ENCODE measurements at places on chromosomes 12 and 14.

GRCh38 chr14:74018174-74018585 is 908 bp downstream of the ENTPD5 start:
- peak; percentile 63 for DNase-seq

GRCh38 chr14:97106166-97106565 is 309.0 kb downstream of the VRK1 start:
- no peak for DNase-seq

- DNase-seq, result no peak
These were observed 10.9 kb downstream of the GATC start for GRCh38 chr12:120457133-120457532.

DNA sequence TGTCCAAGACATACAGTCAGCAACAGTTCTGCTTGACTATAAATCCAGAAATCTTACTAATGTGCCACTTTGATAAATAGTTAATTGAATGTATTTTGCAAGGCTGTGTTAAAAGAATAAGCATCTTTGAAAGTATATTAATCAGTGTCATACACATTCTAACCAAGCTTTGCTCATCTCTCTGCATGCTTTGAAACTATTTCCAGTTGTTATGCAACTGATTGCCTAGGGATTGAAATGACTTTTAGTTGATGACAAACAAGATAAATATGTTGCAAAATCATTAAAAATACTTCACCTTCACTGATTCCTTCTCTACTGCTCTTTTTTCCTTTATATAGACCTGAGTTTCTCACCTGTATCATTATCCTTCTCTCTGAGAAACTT is 91.3 kb downstream of the AEBP2 start:
- peak; percentile 49 for DNase-seq

GRCh38 chr12:82765971-82766705 is 79.4 kb downstream of the TMTC2 start:
- no peak for DNase-seq

- no peak for DNase-seq
These were observed 23.3 kb upstream of the APPL2 start for GRCh38 chr12:105259226-105259625.

DNA sequence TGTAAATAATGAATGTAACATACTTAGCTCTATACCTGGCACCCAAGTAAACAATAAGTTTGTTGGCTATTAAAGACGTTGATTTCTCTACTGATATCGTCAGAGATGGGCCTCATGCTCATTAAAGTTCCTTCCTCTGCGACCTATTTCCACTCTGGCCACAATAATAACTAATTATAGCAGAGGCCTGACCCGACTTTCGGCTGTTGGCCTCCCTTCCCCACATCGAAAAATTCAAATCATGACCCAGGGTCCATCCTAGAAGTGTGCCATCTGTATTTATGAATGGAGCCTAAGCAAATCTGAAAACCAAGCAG is 321 bp upstream of the USP30 start:
- DNase-seq, result no peak

GRCh38 chr14:104897330-104898194 is 27.1 kb upstream of the PLD4 start:
- no peak for DNase-seq

DNA sequence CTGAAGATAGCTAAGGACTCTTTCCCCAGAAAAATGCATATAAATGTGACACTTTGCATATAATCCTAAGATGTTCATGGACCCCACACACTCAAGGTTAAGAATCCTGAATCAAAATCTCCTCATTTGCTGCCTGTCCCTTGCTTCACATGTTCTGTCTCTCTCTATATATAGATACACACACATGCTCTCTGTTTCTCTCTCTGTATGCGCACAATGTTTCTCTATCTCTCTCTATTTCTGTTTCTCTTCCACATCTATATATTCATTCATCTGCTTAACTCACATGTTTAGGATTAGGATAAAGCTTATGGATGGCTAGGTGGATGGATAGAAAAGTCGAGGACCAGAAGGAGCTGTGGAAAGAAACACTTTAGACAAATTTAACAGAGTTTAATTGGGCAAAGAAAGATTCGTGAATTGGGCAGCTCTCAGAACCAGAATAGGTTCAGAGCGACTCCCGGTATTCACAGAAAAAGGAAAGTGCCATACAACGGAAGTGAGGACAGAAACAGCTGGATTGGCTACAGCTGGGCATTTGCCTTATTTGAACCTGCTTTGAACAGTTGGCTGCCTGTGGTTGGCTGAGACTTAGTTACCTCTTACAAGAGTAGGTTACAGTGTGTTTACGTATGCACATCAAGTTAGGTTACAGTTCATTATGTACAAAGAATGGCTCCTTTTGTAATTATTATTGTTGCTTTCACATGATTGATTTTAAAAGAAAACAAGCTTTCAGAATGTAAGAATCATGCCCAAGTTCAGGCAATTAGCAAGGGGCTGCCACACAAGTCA is 57.6 kb downstream of the EMP1 start:
- no peak for DNase-seq

- DNase-seq, result no peak
These were observed 17.9 kb downstream of the CERS5 start for GRCh38 chr12:50149311-50149710.

DNA sequence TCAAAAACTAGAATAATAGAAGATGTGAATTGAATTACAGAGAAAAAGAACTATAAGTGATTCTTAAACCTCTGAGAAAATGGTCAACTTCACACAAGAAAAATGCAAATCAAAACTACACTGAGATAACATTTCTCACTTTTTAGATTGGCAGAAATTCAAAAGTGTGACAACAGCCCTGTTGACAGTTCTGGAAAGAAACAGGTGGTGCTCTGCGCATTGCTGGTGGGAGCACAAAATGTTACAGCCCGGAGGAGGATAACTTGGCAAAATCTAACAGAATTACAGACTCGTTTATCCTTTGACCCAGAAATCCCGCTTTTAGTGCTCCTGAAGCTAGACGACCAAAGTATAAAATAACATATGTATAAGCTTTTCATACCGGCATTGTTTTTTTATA is 222.5 kb upstream of the CNTN1 start:
- DNase-seq, result no peak

DNA sequence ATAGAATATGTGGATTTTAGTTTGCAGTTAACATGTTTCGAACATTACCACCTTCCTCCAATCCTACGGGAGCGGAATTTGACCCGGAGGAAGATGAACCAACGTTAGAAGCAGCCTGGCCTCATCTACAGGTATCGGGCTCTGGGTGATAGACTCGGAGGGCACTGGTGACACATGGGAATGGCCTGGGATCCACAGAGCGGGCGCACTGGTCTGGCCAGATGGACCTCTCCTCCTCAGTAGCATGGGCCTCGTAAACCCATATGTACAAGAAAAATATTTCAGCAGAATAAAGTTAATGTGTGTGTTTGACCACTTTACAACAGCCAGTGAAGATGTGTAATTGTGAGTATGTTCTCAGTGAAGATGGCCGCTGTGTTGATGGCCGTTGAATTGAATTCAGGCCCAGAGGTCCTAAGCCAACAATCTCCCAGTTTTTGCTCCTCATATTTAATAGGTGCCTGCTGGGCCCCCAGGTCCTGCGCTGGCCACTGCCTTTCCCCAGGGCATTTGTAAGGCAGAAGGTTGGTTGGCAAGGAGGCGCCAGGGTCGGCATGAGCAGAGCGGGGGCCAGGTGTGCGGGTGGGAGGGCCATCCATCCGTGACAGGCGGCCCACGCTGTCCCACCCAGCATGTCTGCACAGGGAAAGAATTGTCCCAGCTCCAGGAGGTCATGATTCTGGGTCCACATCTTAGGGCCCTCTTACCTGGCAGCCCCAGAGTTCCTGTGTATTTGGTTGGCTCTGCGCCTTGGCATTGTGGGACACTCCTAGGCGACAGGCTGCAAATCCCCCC is 82.0 kb upstream of the DYNC1H1 start:
- DNase-seq, result no peak

GRCh38 chr12:89353823-89354611 is 1.7 kb upstream of the DUSP6 start:
- DNase-seq, result peak; percentile 78

- peak; percentile 28 for DNase-seq
These were observed 18.5 kb upstream of the DHRS7 start for GRCh38 chr14:60183741-60184140.

DNA sequence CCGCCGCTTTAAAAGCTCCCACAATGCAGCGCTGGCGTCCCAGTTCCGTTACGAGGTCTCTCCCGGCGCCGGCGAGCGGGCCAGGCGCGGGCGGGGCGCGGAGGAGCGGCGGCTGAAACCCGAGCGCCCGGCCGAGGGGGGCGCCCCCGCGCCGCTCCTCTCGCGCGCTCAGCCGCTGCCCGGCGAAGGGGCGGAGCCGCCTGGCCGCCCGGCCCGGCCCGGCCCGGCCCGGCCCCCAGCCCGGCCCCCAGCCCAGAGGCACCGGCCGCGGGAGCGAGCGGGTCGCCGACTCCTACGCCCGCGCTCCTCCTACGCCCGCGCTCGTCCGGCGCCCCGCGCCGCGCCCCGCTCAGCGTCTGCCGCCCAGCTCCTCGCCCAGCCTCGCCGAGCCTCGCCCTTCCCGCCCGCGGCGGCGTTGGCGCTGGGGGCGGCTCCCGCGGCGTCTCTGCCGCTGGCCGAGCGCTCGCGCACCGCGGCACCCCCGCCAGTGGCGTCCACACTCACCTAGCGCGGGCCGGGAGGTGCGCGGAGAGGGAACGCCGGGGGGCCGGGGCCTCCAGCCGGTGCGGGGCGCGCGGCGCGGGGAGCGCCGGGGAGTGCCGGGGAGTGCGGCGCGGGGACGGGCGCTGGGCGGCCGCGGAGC is at the start of gene RASSF8:
RASSF8 (plus strand) TSS at position 255 of the 643 bp plus-strand sequence. CDS start 96,662 bp downstream, outside the sequence.
- DNase-seq, result peak; percentile 85

GRCh38 chr14:106848330-106849121 is 1322.1 kb downstream of the TMEM121 start:
- peak; percentile 35 for DNase-seq

GRCh38 chr14:28966416-28967233 is 200.0 kb downstream of the FOXG1 start:
- DNase-seq, result no peak

GRCh38 chr12:20044846-20045245 is 323.5 kb upstream of the PDE3A start:
- DNase-seq, result peak; percentile 51

DNA sequence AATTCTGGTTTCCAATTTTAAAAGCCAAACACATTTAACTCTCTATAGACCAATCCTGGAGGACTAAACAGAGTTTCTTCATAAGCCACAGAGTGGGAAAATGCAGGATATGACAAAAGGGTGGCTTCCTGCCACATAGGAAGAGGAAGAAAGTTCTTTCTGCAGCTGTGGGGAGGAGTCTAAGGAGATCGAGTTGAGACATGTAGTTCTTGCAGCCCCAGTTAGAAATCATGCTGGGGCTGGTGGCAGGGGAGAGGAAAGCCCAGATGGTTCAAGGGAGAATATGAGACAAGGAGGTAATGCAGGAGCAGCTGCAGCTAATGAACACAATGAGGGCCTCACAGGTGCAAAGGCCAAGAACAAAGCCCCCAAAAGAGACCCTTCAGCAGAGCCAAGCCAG is 85.0 kb upstream of the ARID2 start:
- DNase-seq, result peak; percentile 62

GRCh38 chr12:4143896-4144295 is 129.7 kb upstream of the CCND2 start:
- DNase-seq, result no peak

DNA sequence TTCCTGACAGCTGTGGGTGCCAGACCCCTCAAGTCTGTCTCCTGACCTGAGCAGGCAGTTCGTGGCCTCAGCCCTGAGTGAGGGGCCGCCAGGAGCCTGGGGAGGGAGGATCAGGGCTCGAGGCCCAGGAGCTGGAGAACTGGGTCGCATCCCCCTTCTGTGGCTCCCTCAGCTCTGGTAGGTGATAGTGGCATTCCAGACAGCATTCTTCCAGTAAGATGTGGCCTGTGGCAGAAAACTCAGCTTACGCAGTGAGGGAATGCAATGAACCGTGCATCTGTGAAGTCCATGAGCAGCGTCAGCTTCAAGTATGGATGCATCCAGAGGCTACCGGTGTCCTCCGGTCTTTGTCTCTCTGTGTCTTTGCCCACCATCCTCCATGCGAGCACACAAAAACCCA is 28.4 kb upstream of the FBRSL1 start:
- DNase-seq, result no peak

DNA sequence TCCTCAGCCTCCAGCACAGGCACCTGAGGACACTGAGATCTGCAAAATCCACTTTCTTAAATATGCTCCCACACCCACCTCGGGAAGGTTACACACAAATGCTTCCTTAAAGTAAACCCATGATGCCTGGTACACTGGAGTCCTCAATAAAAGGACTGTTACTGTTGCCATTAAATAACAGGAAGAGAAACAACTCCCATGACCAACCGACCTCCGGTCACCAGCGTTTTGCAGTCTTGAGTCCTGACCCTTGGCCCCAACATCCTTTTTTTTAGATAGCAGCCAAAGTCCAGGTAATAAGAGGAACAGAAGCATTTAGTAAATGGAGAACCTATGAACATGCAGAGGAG is 42.4 kb downstream of the ITPK1 start:
- DNase-seq, result no peak

DNA sequence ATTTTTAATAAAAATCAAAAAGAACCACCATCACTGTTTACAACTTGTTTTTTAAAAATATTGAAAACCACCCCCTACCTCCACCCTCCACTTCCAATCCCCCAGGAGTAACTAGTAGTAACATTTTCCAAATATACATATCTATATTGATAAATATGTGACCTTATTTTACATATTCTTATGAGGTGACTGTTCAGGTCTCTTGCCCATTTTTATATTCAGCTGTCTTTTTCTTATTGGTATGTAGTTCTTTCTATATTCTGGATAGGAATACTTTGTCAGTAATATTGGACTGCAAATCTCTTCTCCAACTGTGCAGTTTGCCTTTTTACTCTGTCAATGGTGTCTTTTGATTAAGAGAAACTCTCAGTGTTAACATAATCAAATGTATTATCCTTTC is 59.0 kb upstream of the EIF5 start:
- DNase-seq, result no peak

DNA sequence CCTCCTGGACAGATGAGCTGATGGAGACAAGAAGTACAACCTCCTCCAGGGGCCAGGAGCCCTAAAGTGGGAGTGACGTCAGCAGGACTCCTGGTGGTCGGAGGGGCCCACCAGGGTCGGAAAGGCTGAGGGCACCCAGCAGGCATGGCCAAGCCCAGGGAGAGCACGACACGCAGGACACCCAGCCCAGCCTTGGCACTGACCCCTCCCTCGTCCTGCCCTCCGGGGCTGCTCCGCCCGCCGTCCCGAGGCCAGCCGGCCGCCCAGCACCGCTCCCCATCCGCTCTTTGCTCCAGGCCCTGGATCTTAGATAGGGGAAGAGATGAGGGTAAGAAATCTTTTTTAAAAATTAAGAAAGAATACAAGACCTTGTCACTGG is 14.4 kb upstream of the RPLP0 start:
- no peak for DNase-seq

DNA sequence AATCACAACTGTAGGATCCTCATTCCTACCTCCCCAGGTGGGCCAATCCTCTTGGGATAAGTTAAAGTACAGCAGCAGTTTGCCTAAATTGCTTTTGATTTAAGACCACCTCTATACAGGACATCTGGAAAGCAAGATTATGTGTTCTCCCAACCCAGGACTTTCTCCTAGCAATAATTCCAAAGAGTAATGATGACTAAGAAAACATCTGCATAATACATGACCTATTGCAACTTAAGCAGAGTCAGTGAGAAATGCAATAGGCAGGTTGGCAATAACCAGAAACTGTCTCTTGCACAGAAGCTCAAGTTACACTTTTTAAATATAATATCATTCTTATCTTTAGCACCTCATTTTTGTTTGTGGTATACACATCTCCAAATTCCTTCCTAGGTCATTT is 275.4 kb downstream of the TRHDE start:
- DNase-seq, result no peak

Measured in HCEC 1CT (cell line).